ENCODE measurements at places on chromosomes 3 and 15. TPM values are rescaled to one million over a fixed set of nuclear protein-coding genes. Genes with fewer than 3 reads are reported as not detected.

GRCh38 chr3:194608981-194609380 lies 24.2 kb downstream of the TMEM44 start:
- no peak for DNase-seq

- DNase-seq, result no peak
Observed at GRCh38 chr3:64799606-64800005, 111.8 kb upstream of the ADAMTS9 start.

- DNase-seq, result no peak
Observed at GRCh38 chr15:66481107-66481856, 16.3 kb downstream of the SNAPC5 start.

DNA sequence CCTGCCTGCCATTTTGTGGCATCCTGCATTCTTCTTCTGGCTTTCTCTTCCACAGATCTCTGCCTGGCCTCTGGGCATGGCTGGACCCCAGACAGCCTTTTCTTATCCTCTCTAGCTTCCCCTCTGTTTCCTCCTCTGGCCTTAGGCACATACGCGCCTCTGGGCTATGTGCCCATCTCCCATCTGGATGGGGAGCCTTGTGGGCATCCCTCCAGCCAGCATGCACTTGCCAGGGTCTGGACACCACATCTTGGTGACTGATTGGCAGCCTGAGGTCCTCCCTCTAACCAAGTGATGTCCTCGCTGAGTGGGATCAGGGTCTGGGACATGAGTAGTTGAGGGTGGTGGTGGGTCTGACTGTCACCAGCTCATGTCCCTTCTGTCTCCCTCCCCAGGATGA lies 12.8 kb downstream of the PLEKHO2 start:
- no peak for DNase-seq

DNA sequence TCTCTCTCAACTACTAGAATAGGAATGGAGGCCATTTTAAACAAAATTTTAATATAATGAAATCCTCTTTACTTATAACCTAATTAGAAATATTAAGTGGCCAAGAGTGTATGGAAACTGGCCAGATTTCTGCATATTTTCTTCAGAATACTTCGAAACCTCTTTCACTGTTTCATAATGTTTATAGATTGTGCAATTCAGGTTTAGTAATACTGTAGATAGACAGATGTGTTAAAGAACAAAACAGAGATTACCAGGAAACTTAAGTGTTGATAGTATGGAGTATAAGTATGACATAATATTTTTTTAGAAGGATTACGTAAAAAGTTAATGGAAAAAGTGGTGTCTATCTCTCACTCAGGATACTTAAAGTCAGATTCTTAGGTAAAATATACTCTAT lies 4.7 kb downstream of the ABHD5 start:
- DNase-seq, result no peak

- peak; percentile 60 for DNase-seq
Observed at GRCh38 chr3:52088445-52089367, 32.3 kb upstream of the DUSP7 start.

- DNase-seq, result peak; percentile 54
Observed at GRCh38 chr15:42220216-42220615, 12.1 kb upstream of the VPS39 start.

- DNase-seq, result no peak
Observed at GRCh38 chr3:174253196-174253823, 605.8 kb upstream of the NAALADL2 start.

- no peak for DNase-seq
Observed at GRCh38 chr15:51103330-51103729, 8.6 kb upstream of the TNFAIP8L3 start.

GRCh38 chr15:32729700-32730395 lies 12.0 kb downstream of the GREM1 start:
- DNase-seq, result no peak

DNA sequence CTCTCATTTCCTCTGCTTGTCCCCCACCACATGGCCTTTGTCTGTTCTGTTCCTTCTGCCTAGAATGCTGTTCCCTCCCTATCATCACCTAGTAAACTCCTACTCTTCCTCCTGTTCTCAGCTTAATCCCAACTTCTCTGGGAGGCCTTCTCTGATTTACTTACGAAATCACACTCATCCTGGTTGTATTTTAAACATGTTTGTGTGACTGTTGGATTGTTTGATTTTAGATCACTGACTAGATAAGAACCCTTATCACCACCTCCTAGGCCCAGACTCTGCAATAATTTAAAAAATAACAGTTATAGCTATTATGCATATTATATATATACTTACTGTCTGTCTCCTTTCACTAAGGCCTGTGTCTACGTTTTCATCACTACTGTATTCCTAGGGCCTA lies 26.1 kb downstream of the ATP2B2 start:
- no peak for DNase-seq

The FRMD4B gene
- total RNA-seq, result 67.8 TPM

The LTF gene
- 0.13 TPM for total RNA-seq

The TMIE gene
- total RNA-seq, result not detected

The XCR1 gene
- total RNA-seq, result not detected

The CNTN6 gene
- not detected for total RNA-seq

The CAMP gene
- not detected for total RNA-seq

The USP50 gene
- not detected for total RNA-seq

The VGLL3 gene
- total RNA-seq, result not detected

Measured in dermis microvascular lymphatic vessel endothelial cell (primary cell).